ENCODE measurements at places on chromosomes 7 and 10.

DNA sequence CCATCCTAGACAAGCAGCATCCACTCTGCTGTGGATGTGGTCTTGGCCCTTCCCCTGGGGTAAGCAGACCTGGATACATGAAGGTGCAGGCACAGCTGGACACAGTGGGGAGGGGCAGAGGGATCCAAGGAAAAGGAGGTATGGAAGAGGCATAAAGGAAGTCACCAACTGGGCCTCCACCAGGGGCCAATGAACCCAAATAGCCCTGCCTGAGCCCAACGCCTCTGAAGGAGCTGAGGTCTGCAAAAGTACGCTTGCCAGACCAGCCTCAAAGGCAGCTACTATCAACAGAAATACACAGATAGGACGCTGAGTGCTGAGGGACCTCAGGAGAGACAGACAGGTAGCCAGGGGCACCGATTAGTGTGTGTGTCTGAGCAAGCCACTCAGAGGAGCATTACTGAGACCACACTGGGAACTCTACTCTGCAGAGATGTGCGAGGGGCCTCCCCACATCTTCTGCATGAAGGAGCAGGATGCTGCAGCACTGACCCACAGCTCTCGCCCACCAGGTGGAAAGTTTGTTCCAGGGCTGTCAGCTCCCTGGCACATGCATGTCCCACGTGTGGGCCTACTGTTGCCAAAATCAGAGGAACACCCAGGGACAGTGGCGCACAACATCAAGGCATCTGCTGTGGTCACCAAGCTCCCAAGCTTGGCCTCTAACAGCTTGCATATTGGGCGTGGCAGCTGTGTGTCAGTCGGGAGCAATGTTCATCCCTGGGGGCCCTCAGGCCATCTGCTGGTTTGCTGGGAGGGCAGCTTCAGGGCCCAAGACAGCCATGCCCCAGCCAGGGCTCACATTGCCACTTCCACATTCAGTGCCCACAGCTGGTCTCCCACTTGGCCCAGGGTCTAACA lies 40.0 kb downstream of the MKI67 start:
- DNase-seq, result no peak

- DNase-seq, result peak; percentile 33
Measured at GRCh38 chr7:39458061-39458745, 108.0 kb upstream of the YAE1 start.

- DNase-seq, result no peak
Measured at GRCh38 chr10:113047963-113048781, 98.1 kb downstream of the TCF7L2 start.

- no peak for DNase-seq
Measured at GRCh38 chr7:44981035-44981706, 2.4 kb upstream of the MYO1G start.

- peak; percentile 16 for DNase-seq
Measured at GRCh38 chr10:124802313-124802675, 675 bp downstream of the ABRAXAS2 start.

GRCh38 chr7:94286111-94286510 lies 108.6 kb upstream of the COL1A2 start:
- no peak for DNase-seq

DNA sequence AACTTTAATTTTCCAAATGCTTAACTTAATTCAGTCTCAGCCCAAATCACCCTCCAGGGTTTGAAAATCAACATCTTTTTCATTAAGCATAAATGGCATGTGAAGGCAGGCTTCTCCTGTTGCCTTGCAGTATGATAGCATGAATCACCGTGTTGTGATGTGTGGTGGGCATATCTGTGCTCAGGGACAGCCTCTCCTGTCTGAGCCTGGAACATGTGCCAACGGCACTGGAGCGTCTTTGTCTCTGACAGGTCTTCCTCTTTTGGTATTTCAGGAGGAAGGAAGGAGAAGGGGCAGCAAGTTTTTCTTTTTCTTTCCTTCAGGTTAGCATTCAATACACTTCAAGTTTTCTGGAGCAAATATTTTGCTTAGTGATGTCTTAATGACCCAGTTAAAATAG lies 57.6 kb downstream of the LRGUK start:
- peak; percentile 12 for DNase-seq

DNA sequence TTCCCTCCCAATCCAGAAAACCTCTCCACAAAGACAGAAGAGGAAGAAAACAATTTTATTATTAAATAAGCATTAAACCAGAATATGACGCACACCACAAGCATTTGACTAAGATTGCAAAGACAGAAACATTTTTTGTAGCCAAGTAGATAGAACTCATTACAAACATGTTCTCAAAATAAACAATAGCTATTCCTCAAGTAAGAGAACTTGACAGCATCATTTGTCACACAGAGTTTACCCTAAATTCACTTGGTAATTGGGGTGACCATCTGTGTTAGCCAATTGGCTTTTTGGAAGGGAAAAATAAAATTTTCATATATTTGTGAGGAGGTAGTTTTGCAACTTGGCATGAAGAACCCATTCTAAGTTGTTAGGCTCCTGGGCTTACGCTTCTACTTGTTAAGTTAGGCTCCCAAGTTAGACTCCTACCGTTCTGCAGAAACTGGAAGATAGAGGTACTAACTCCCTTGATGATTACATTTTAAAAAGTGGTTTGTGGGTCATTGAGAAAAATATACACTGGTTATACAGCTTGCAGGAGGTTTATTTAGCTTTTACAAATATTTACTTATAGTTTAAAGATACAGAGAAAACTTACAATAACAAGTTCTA lies 618.6 kb upstream of the CNTNAP2 start:
- no peak for DNase-seq

All from AG08396 (cell line).